DMS153 (cell line): ENCODE measurements at places on chromosomes 6 and 20.

GRCh38 chr6:151493804-151494234 lies at the start of gene CCDC170:
Gene CCDC170 (plus strand): TSS chr6:151494017. CDS start chr6:151494129, 112 bp downstream.
- DNase-seq: no peak

- no peak for DNase-seq
Observed at GRCh38 chr6:82436740-82437139, 73.1 kb downstream of the TPBG start.

- DNase-seq: no peak
Observed at GRCh38 chr6:134689177-134689576, 260.7 kb downstream of the ALDH8A1 start.

DNA sequence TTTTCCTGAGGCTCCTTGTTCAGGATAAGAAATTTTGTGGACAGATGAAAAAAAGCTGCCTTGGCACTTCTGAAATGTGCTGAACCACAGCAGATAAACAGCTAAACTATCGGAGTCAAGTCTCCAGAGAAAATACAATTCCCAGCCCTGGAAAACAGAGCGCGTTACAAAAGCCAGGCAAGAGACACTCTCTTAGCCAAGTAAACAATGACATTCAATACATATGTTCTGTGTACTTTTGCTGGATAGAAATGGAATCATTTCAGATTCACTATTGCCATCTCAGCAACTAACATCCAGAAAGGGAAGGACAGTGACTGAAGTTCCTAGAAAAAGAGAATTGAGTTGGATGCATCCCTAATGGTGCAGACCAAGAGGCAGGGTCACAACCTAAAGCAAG lies 196.8 kb upstream of the NRSN1 start:
- DNase-seq: peak; percentile 19

DNA sequence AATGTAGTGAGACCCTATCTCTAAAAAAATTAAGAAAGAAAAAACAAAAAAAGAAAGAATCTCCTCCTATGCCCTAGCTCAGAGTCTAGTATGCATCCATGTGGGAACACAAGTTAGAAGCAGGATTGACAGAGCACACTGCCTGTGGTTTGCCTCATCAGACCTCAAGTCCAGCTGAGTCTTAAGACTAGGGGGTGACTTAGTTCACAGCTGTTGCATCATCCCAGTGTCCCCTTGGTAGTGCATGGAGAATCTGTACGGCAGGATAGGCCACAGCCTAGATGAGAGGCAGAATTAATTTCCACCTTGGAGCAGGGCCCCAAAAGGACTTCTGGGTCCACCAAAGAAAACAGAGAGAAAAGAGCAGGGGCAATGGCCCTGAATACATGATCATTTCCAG lies 13.7 kb downstream of the PNPLA1 start:
- no peak for DNase-seq

DNA sequence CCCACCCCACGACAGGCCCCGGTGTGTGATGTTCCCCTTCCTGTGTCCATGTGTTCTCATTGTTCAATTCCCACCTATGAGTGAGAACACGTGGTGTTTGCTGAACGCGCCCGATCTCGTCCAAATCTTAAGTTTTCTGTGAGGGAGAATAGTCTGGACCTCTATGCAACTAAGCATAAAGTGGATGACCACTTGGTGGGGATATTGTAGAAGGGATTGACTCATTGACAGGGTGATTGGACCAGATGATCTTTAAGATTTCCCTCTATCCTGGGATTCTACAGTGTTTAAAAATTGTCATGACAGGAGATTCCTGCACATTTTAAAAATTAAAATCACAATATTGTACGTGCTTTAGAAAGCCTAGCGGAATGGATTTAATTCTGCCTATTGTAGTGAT lies 141.3 kb downstream of the TRMT11 start:
- DNase-seq: no peak

DNA sequence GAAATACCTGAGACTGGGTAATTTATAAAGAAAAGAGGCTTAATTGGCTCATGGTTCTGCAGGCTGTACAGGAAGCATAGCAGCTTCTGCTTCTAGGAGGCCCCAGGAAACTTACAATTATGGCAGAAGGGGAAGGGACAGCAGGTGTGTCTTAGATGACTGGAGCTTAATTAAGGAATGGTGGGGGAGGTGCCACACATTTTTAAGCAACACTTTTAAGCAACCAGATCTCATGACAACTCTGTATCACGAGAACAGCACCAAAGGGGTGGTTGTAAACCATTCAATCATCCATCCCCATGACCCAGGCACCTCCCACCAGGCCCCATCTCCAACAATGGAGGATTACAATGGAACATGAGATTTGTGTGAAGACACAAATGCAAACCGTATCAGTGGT lies 26.9 kb downstream of the FIG4 start:
- DNase-seq: no peak

- DNase-seq: no peak
Observed at GRCh38 chr20:63847237-63848002, 13.9 kb upstream of the ABHD16B start.

GRCh38 chr6:148907573-148907972 lies 160.7 kb downstream of the UST start:
- DNase-seq: no peak

- DNase-seq: no peak
Observed at GRCh38 chr6:1593286-1593957, 16.3 kb upstream of the FOXC1 start.
